ENCODE measurements at places on chromosomes 3 and 15. TPM values are rescaled to one million over a fixed set of nuclear protein-coding genes. Genes with fewer than 3 reads are reported as not detected.

- H3K36me3 ChIP-seq: no peaks in the 10 kb centered on the region
- peaks cover 21% of the 10 kb centered on the region for H3K4me1 ChIP-seq
- H3K27ac ChIP-seq: peak overlapping the region; percentile 52
- peak overlapping the region; percentile 82 for H3K4me3 ChIP-seq
- H3K27me3 ChIP-seq: peaks cover 49% of the 10 kb centered on the region
Measured at GRCh38 chr3:107430214-107430995, 53.2 kb downstream of the CCDC54 start.

DNA sequence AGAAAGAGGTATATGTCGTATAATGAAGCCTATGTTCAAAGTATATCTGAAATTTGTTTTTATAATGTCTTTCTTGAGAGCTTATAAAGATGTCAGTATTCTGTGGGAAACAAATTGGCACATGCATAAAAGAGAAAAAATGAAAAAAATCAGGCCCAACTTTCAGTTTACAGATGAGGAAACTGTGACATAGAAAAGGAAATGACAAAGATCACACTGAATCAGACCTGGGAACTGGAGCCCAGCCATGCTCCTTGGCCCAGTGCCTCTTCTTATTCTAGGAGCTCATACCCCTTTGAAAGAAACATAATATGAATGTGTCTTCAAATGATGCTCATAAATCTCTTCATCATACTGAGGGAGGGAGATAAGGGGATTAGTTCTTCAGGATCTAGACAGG, 48.4 kb downstream of the TMEM44 start:
- peak overlapping the region; percentile 96 for H3K27ac ChIP-seq
- peaks cover 9% of the 10 kb centered on the region for H3K36me3 ChIP-seq
- no peak for DNase-seq
- peaks cover 7% of the 10 kb centered on the region for H3K27me3 ChIP-seq

DNA sequence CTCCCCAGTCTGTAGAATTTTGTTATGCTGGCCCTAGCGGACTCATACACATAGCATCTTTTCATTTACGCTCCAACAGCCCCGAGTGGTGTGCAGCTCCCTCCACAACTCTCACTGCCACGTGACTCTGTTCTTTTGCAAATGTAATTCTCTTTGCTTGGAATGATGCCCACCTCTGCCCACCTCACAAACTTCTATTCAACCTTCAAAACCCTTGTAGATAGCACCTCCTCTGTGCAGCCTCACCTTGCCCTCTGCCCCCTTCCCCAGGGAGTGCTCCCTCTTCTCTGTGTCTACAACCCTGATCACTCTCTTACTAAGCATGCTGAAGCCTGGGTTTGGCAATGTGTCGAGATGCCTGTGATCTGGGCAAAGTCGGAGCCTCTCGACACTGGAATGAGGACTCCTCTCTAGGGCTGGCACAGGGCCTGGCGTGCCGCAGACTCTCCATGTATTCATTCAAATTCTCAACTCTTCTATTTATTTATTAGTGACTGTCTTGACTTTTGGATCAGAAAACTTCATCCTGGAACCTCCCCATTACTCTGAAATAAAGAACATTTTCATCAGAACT, 73.5 kb downstream of the MGLL start:
- no peaks in the 10 kb centered on the region for H3K36me3 ChIP-seq
- H3K27ac ChIP-seq: no peak overlapping the region
- no peak overlapping the region for H3K4me3 ChIP-seq
- peaks cover 15% of the 10 kb centered on the region for H3K4me1 ChIP-seq
- H3K27me3 ChIP-seq: peaks cover 2% of the 10 kb centered on the region

GRCh38 chr3:158748237-158748828, 16.1 kb upstream of the RARRES1 start:
- H3K4me1 ChIP-seq: peaks cover 5% of the 10 kb centered on the region
- H3K36me3 ChIP-seq: peaks cover 1% of the 10 kb centered on the region
- DNase-seq: no peak
- no peaks in the 10 kb centered on the region for H3K27me3 ChIP-seq

- H3K27me3 ChIP-seq: peaks cover 3% of the 10 kb centered on the region
- peaks cover 10% of the 10 kb centered on the region for H3K36me3 ChIP-seq
- H3K27ac ChIP-seq: no peak overlapping the region
- peaks cover 34% of the 10 kb centered on the region for H3K4me1 ChIP-seq
Measured at GRCh38 chr3:30221619-30222018, 384.8 kb upstream of the TGFBR2 start.

The QTRT2 gene
- total RNA-seq: 54.9 TPM

The CLDN11 gene
- total RNA-seq: not detected

The KBTBD13 gene
- total RNA-seq: not detected

Measured in activated T-helper 1 cell treated with anti-CD3 and anti-CD28 coated beads, Interleukin-12 subunit alpha, Interleukin-12 subunit beta, Interleukin-2, Interleukin-4 antibody, amounts not matched to agents 30 ng/mL and 10 ng/mL and 1 ng/mL, durations not matched to agents 14 hours and 24 hours and 36 hours (primary cell).